ENCODE measurements at places on chromosomes 13 and 19. TPM values are rescaled to one million over a fixed set of nuclear protein-coding genes. Genes with fewer than 3 reads are reported as not detected.

Gene CEACAM4
- not detected for polyA plus RNA-seq

Gene LHB
- polyA plus RNA-seq: not detected

Gene ALDH16A1
- 26.8 TPM for polyA plus RNA-seq

Gene NMRK2
- polyA plus RNA-seq: 6.1 TPM

Gene FUT6
- 58.4 TPM for polyA plus RNA-seq

Gene RAD23A
- 105 TPM for polyA plus RNA-seq

Gene MUC16
- polyA plus RNA-seq: not detected

Gene SHISA7
- not detected for polyA plus RNA-seq

Gene ELAVL3
- not detected for polyA plus RNA-seq

Gene AKT2
- 75.0 TPM for polyA plus RNA-seq

Gene VSTM1
- 1.0 TPM for polyA plus RNA-seq

Gene XRCC1
- polyA plus RNA-seq: 19.3 TPM

Gene TNNT1
- not detected for polyA plus RNA-seq

Gene ANKLE1
- not detected for polyA plus RNA-seq

Gene VSIG10L
- polyA plus RNA-seq: 2.2 TPM

Gene CLEC17A
- polyA plus RNA-seq: not detected

Gene CKM
- 1.3 TPM for polyA plus RNA-seq

Gene RASA3
- 4.2 TPM for polyA plus RNA-seq

Gene KLF5
- 4.4 TPM for polyA plus RNA-seq

Gene ZNF561
- polyA plus RNA-seq: 13.3 TPM

Gene SLC25A23
- 69.2 TPM for polyA plus RNA-seq

Gene CLC
- polyA plus RNA-seq: not detected

Gene ZNF160
- 9.5 TPM for polyA plus RNA-seq

Gene SLC25A41
- 0.69 TPM for polyA plus RNA-seq

Gene SSC5D
- polyA plus RNA-seq: 2.2 TPM

Gene ELSPBP1
- not detected for polyA plus RNA-seq

Gene ZNF575
- polyA plus RNA-seq: 2.8 TPM

Gene ZNF85
- polyA plus RNA-seq: 4.6 TPM

Gene CYP2A7
- not detected for polyA plus RNA-seq

Gene CCDC169
- polyA plus RNA-seq: 2.5 TPM

Gene IQCN
- polyA plus RNA-seq: 0.82 TPM

Gene FFAR1
- polyA plus RNA-seq: not detected

Gene C19orf38
- polyA plus RNA-seq: 2.4 TPM

All from kidney (tissue), 22 donors.